Stimulated activated CD4-positive, alpha-beta T cell treated with anti-CD3 and anti-CD28 coated beads, Interleukin-15, amount 100 ng/mL, for 48 hours (primary cell): ENCODE measurements at places on chromosomes 5 and 9.

- no peak for DNase-seq
Measured at GRCh38 chr5:178536541-178537466, 53.4 kb downstream of the COL23A1 start.

DNA sequence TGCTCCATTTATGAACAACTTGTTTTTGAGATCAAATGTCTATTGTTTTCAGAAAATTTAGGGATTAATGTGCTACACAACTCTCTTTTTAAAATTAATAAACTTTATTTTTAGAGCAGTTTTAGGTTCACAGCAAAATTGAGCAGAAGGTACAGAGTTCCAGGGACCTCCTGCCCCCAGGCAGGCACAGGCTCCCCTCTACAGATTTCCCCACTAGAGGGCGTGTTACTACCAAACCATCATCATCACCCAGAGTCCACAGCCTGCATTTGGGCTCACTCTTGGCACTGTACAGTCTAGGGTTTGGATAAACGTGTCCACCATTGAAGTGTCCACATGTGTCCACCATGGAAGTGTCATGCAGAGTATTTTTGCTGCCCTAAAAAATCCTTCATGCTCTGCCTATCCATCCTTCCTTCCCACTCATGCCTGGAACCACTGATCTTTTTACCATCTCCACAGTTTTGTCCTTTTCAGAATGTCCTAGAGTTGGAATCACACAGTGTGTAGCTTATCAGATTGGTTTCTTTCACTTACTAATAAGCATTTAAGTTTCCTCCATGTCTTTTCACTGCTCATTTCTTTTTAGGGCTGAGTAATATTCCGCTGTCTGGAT is 61.7 kb downstream of the MRPL36 start:
- no peak for DNase-seq

GRCh38 chr5:80957031-80957761 is 3.0 kb upstream of the RASGRF2 start:
- DNase-seq: no peak

DNA sequence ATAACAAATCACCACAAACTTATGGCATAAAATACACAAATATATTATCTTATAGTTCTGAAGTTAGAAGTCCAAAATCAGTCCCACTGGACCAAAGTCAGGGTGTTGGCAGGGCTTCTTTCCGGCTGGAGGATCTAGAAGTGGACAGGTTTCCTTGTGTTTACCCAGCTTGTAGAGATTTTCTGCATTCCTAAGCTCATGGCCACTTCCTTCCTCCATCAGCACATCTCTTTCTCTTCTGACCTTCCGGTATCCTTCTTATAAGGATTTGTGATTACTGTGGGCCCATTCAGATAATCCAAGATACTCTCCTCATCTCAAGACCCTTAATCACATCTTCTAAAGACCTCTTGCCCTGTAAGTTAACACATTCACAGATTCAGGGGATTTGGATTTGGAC is 97.6 kb downstream of the RAB3C start:
- no peak for DNase-seq

GRCh38 chr9:126702151-126703001 is 88.6 kb downstream of the LMX1B start:
- DNase-seq: no peak

DNA sequence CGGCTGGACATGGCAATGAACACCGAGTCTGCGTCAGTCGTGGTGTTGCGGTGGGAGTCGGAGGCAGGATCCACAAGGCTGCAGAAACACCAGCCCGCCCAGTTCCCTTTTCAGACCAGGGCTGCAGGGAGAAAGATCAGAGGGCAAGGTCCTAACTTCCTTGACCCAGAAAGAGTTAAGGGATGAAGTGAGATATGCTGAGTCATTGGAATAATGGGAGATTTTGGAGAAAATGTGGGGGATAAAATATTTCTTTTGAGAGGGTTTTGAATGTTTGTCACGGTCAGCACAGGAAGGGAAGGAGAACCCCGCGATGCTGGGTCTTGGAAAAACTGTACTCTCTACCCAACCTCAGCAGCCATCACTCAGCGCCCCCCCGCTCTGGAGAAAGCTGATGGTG is 416.0 kb downstream of the ICE1 start:
- DNase-seq: no peak

DNA sequence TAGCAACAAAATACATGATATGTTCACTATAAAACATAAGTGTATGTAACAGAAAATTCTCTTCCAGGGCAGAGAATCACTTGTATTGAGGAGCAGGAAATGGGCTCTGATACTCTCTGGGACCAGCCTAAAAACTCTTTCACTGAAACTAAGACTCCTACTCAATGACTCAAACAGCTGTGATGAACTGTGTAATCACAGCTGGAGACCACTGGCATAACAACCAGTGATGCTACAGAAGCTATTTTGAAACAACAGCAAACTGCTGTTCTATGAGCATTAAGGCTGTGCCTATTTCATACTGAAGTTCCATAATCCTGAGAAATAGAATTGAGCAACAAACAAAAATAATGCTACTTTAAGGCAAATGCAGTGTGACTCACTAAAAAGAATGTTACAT is 594.0 kb downstream of the HINT1 start:
- no peak for DNase-seq
